Activated CD8-positive, alpha-beta memory T cell treated with anti-CD3 and anti-CD28 coated beads for 1 hour (primary cell): ENCODE measurements at places on chromosomes 1 and 21.

DNA sequence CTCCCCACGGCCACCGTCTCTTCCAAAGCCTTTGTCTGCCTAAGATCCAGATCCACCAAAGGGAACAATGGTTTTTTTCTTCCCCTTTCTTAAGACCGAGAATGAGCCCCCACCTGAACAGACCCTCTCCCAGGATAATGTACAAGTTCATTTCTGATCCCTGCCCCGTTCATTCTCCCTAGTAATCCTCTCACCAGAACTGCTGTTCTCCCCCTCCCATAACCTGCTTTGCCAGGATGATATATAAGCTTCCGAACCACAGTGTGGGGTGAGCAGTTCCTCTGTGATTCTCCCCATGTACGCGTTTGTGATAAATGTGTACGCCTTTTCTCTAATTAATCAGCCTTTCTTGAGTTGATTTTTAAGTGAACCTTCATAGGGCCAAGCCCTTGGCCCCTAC lies 4.9 kb downstream of the RD3 start:
- DNase-seq = no peak

- no peak for DNase-seq
These were observed 106.5 kb upstream of the SLC45A1 start for GRCh38 chr1:8211251-8211882.

DNA sequence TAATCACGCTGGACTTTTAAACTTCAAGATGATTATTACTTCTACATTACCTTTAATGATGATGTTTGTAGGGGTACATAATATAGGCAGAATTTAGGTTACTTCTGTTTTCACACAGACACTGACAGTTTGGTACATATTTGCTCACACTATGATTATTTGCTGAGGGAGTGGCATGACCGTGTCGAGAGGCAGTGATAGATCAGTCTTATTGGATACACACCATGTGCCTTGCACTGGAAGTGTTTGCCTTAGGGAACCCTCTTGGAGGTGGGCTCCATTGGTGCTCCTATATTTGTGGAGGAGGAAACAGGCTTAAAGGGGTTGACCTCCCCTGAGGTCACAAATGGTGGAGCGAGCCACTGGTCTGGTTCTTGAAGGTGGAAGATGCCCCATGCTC lies 132.1 kb downstream of the PRDM2 start:
- no peak for DNase-seq

DNA sequence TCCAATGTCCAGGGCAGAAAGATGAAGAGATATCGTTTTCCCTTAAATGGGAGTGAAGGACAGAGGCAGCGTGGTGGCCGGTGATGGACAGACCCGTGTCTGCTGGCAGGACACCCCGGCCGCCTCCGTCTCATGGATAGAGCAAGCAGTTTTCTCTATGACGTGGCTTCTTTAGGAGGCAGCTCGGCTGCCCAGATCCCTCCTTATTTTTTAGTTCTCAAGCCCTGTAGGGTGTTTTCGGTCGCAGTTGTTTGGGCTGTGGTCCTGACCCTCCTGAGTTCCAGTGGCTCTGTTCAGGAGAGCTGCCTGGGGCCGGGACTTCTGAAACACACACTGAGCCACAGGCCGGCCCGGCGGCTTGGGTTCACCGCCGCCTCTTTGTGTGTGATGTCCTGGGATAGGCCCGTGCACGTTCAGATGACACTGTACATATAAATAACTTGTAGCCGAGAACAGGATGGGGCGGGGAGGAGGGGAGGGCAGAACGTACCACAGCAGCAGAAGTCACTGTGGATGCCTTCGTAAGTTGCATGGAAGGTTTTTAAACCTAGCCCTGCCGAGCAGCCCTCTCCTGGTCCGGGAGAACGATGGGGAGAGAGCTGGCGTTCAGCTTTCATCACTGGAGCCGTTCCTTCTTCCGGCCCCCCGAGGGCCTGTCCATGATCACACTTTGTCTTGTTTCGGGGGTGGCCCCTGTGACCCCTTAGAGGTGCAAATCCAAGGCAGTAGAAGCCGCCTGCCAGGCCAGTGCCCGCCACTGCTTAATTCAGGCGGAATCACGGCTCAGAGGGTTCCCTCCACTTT lies 65.2 kb downstream of the SIK1 start:
- no peak for DNase-seq

GRCh38 chr1:75768016-75768415 lies 18.0 kb upstream of the RABGGTB start:
- no peak for DNase-seq

DNA sequence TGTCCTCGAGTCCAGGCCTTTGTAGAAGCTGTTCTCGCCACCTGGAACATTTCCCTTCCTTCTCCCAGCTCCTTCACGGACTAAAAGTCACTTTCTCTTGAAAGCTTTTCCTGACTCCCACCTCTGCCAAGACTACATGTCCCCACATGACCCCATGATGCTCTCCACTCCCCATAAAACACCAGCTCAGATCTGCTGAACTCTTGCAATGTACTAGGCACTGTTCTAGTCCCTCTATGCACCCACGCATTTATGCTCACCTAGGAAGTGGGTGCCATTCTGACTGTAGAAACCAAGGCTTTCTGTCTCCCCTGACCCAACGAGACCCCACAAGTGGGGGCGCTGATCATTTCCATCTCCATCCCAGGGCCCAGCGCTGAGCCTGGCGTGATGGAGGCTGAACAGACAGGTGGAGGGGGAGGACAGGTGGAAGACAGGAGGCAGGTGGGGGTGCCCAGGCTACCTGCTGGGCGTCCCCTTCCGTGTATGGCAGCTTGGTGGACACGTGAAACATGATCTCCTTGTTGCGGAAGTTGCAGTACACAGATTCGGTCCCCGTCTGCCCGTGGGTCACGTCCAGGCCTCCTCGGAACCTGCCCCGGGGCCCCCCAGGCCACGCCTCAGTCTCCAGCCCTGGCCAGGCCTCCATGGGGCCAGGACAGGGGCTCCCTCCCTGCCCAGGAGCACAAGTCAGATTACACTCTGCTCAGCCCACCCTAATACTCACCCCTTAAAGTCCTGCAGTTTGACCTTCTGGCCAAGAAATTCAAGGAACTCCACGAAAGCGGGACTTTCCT lies 58.0 kb downstream of the RAP1GAP start:
- DNase-seq = no peak

DNA sequence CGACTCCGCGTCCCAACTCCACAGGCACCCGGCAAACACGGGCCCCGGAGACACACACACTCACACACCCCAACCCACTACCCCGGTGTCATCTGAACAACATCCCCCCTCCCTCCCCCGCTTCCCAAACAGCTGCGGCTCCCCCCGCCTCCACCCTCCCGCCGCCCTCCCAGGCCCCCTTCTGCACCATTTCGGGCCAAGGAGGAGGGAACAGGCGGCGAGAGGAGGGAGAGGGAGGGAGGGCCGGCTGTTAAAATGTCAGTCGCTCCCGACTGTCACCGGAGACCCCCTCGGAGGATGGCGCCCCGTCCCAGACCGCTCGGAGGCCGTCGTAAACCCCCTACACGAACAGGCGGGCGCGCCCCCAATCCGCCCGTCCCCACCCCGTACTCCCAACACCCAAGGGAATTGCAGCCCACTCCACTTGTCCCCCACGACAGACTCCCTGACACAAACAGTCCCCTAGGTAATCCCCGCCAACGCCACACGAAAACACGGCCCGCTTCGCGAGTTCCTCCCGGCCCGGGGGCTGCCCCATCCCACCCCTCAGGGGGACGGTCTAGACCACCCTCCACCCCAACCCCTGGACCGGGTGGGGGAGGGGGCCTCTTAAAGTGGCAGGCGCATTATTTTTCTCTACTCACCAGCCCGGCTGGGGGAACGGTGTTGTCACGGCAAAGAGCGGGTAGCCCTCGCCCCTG lies 583 bp downstream of the MEF2D start:
- no peak for DNase-seq

GRCh38 chr1:99600782-99601181 lies 45.1 kb upstream of the PALMD start:
- DNase-seq = no peak

- DNase-seq = no peak
These were observed 5.9 kb upstream of the SLC6A9 start for GRCh38 chr1:44037154-44037553.

DNA sequence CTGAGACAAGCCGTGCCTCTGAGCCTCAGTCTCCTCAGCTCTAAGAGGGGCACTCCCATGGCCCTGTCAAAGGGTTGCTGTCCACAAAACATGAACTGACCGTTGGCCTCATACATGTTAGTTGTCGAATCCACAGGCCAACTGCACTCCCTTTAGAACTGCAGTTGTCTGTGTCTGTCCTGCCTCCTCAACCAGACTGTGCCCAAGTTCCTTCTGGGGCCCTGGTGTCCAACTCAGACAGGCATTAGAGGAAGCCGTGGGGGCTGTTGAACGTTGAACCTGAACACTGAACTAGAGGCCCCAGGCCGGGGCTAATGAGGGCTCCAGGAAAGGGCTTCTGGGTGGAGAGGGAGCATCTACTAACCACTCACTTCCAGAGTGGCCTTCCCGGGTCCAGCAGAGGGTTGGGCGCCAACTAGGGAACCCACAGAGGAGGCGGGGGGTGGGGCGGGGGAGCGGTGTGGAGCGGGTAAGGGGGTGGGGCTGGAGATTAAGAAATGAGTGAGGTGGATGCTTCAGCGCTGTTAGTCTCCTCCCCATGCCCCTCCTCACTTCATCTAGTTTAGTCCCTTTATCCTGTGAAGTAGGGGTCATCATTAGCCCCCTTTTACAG lies at the start of gene RAB42:
TSS of gene RAB42 (plus strand) at position 558 of the 613 bp plus-strand sequence. CDS start 247 bp downstream, outside the sequence.
- DNase-seq = no peak

DNA sequence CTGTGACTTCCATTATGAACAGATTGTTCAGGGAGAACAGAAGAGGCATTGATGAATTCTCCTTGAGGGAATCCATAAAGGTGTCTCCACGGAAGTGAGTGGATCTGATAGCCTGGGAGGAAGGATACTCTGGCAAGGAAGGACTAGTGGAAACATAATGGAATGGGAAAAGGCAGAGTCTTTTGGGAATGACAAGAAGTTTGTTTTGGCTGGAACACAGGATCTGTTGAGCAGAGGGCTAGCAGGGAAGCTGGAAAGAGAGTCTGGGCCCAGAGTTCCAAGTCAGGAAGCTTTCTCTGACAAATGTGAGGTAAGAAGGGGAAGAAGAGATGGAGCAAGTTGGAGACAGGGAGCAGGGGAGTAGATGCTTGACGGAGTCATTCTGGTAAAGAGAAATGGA lies 8.1 kb downstream of the ADAMTS5 start:
- no peak for DNase-seq

DNA sequence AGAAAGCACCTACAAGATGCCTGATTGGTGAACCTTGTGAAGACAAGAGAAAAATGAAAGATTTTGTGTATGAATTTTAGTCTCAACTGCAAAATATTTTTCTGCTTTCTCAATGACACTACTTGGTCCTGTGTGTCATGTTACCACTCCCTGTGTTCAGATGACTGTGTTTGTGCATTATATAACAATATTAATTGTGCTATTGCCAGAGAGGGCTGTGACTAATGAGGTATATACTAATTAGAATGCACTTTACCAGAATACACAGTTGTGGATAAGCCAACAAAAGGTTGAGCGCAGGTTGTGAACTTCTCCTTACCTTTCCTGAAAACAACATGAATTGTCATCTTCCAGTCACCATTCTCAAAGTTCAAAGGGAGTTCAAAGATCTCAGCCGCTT lies 17.3 kb upstream of the FMO2 start:
- no peak for DNase-seq

DNA sequence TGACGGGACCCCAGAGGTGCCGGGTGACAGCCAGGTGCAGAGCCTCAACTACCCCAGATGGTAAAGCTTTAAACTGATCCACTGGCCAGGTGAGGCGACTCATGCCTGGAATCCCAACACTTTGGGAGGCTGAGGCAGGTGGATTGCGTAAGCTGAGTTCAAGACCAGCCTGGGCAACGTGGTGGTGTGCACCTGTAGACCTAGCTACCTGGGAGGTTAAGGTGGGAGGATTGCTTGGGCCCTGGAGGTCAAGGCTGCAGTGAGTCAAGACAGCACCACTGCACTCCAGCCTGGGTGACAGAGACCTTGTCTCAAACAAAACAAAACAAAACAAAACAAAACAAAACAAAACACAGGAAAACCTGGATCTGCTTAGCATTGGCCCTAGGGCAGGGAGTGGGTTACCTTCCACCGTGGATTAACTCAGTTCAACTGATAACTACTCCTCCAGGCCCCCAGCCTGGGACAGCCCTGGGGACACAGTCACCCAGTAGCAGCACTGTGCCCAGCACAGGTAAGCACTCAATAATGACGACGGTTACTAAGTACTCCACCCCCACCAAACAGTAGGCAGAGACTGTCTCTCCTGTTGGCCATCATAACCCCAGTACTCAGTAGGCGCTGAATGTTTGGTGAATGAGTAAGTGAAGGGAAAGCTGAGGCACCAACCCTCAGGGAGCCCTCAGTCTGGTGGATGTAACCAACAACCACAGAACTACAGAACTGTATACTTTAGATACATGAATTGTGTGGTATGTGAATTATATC lies 21.6 kb downstream of the SLC66A1 start:
- DNase-seq = no peak

DNA sequence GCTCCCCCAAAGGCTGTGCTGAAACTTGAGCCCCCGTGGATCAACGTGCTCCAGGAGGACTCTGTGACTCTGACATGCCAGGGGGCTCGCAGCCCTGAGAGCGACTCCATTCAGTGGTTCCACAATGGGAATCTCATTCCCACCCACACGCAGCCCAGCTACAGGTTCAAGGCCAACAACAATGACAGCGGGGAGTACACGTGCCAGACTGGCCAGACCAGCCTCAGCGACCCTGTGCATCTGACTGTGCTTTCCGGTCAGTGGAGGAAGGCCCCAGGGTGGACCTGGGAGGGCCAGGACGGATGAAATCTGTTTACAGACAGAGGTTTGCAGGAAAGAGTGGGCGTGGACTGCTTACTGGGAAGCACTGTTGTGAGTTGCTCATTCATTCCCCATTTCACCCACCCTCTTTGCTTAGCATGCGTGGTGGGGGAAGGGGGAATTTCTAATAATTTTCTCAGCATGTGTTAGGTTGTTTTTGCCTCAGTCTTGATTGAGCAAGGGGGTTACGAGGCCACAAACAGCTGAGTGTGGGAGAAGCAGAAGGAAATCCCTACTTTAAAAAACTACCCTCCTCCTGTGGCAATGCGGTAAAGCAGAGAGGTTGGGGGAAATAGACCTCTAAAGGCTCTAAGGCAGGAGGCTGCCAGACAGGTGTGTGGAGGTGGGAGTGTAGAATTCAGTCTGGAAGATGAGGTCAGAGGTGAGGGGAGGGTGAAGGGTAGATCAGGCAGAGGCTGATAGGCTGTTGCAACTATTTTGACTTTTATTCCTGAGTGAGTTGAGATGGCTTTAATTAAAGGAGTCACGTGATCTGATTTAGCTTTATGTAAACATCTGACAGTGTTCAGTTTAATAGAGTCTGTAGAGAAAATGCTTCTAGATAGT lies 1.3 kb downstream of the FCGR2A start:
- DNase-seq = no peak

GRCh38 chr1:44471911-44472453 lies 66.9 kb downstream of the RNF220 start:
- DNase-seq = no peak

DNA sequence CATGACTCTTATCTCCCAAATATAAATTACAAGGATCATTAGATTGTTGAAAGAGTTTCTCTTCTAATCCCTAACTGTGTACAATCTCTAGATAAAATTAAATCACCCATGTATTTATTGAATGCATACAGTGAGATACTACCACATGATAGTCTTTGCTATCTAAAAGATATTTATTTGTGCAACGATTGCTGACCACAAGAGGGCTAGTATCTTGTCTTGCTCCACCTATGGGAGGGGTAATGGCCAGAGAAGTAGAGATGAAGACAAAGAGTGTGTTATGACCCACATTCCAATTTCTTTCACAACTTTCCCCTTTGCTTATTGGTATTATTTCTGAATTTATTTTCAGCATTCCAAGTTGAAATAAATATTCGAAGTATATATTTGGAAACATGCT lies 13.7 kb downstream of the PYHIN1 start:
- DNase-seq = no peak
